ENCODE measurements at places on chromosomes 13 and 19.

GRCh38 chr13:97640268-97640667, 206.3 kb downstream of the RAP2A start:
- H3K36me3 ChIP-seq = no peaks in the 10 kb centered on the region
- no peaks in the 10 kb centered on the region for H3K4me1 ChIP-seq
- no peak for DNase-seq
- H3K27ac ChIP-seq = no peak overlapping the region

- peak within 1 kb of the TSS; percentile 83 for H3K4me3 ChIP-seq
- peak within 1 kb of the TSS; percentile 88 for H3K27ac ChIP-seq
- DNase-seq = peak; percentile 52
- peaks cover 4% of the 10 kb centered on the region for H3K27me3 ChIP-seq
- peaks cover 5% of the 10 kb centered on the region for H3K36me3 ChIP-seq
Observed at GRCh38 chr13:52159159-52159982, at the start of gene NEK3. Gene NEK3 (minus strand): TSS chr13:52159597. CDS start chr13:52156191, 3,406 bp downstream.

- H3K27ac ChIP-seq = no peak overlapping the region
- H3K4me1 ChIP-seq = peaks cover 24% of the 10 kb centered on the region
- DNase-seq = no peak
Observed at GRCh38 chr13:98990701-98991100, 12.8 kb upstream of the DOCK9 start.

DNA sequence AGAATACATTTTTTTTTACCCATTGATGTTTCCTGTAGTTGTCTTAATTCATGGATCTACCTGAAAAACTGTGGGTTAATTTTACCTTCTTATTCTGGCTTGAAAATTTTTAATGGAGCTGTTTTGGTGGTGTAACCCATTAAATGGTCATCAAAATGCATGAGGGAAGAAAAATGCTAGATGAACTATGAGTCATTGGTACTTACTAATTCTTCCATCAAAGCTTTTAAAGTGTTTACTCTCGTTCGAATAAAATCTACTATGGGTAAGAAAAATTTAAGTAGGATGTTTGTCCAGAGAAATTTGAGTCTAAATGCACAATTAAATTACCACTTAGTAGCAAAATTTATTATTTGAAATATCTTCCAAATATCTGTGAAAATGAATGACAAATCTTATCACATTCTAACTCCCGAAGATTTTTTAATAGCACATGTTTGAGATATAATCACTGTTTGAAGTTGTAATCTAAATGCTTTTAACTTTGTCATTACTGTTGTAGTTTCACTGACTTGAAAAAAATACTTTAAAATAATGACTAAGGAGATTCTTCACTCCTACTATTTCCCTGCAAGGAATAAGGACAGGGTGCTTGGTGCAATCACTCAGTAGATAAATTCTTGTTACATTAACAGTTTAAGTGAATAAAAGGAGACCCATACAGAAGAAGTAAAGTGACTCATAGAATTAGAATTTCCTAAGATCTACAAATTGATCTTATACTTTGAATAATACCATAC, 437.7 kb downstream of the IRS2 start:
- no peak overlapping the region for H3K27ac ChIP-seq
- H3K4me3 ChIP-seq = no peak overlapping the region
- no peaks in the 10 kb centered on the region for H3K27me3 ChIP-seq
- no peak for DNase-seq
- no peaks in the 10 kb centered on the region for H3K36me3 ChIP-seq

DNA sequence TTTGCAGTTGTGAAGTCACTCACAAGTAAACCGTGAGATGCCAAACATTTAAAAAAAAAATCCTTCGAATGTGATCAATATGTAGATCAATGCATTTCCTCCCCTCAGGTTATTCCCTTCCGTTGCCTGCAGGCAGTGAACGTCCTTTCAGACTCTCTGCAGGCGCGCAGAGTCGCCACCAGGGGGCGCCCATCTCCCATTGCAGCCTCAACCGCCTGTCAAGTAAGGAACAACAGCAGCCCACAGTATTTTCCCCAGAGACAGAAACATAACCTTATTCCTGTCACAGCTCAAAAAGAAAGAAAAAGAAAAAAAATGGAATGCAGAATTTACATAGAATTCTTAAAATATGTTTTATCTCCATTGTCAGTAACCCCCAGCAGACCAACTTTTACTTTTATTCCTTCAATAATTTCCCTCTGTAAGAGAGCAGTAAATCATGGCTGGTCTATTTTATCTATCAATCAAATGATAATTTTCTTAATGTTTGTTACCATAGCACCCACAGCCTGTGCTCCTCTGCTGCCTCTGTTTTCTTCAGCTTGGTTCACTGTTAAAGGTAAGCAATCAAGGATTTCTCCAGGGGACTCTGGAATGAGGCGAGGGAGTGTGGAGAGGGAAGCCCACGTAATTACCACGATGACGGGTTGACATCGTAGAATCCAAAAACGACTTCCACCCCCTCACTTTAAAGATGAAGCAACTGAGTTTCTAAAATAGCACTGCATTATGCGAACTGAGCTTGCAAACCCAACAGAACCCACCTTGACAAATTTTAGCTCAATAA, 637.6 kb upstream of the ARGLU1 start:
- no peaks in the 10 kb centered on the region for H3K27me3 ChIP-seq
- no peak overlapping the region for H3K4me3 ChIP-seq
- H3K36me3 ChIP-seq = no peaks in the 10 kb centered on the region
- H3K27ac ChIP-seq = no peak overlapping the region
- no peaks in the 10 kb centered on the region for H3K4me1 ChIP-seq
- peak; percentile 31 for DNase-seq

- H3K27ac ChIP-seq = peak overlapping the region; percentile 84
- H3K36me3 ChIP-seq = peaks cover 5% of the 10 kb centered on the region
- peak; percentile 53 for DNase-seq
- peaks cover 21% of the 10 kb centered on the region for H3K4me1 ChIP-seq
Observed at GRCh38 chr19:38395381-38396114, 7.1 kb downstream of the SPRED3 start.

DNA sequence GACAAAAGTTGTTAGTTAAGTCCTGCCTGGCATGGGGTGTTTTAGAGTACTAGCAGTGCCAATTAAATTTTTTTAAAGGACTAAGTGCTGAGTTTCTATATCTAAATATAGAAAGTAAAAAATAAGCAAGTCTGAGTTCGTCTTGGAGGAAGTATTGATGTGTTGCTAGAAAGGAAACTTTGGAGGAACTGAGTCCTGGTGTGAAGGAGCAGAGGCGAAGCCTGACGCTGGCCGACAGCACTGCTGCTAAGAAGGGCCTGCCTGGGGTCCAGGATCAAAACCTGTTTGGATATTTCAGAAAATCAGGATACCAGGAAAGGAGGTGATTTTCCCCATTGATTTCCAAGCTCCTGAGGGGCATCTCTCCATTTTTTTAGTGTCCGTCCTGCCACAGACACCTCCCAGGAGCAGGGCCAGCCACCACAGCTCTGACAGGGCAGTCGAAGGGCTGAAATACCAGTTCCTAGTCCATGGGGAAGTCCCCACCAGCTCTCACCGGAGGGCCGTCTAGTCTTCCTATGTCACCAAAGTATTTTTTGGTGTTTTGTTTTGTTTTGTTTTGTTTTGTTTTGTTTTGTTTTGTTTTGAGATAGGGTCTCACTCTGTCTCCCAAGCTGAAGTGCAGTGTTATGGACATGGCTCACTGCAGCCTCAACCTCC, 38.2 kb upstream of the NPAS1 start:
- peaks cover 3% of the 10 kb centered on the region for H3K36me3 ChIP-seq
- DNase-seq = no peak
- peaks cover 17% of the 10 kb centered on the region for H3K4me1 ChIP-seq
- H3K27me3 ChIP-seq = no peaks in the 10 kb centered on the region
- no peak overlapping the region for H3K4me3 ChIP-seq
- no peak overlapping the region for H3K27ac ChIP-seq

DNA sequence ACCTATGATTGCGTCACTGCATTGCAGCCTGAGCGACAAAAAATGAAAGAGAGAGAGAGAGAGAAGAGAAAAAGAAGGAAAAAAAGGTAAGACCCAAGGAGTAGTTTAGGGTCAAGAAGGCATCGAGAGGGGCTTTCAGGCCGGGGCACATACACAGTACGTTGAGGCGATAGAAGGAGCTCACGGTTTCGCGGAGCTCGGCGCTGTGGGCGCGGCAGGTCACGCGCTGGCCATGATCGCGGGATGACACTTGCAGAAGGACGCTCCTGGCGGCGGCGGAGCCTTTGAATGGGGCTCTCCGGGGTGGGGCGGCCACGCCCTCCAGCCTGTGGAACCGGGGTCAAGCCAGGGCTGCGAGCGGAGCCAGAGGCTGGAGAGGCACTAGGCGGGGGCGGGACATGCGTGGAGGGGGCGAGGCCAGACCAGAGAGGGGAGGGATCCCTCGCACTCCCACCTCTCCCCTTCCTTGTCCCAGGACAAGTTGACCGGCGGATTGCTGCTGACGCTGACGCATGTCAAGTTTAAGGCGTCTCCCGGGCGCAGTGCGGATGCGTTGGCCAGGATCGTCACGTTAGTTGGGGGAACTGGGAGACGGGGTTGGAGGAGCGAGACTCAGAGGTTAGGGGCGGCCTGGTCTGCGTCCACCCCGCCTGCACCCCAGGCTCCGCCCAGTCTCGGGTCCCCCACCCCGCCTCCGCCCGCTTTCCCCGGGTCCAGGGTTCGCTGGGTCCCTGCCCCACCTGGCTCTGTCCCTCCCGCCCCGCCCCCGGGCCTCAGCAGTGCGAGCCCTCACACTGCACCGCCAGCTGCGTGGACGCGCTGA, 6.9 kb downstream of the NPHS1 start:
- no peak for DNase-seq
- no peak overlapping the region for H3K27ac ChIP-seq
- H3K27me3 ChIP-seq = peaks cover 51% of the 10 kb centered on the region

DNA sequence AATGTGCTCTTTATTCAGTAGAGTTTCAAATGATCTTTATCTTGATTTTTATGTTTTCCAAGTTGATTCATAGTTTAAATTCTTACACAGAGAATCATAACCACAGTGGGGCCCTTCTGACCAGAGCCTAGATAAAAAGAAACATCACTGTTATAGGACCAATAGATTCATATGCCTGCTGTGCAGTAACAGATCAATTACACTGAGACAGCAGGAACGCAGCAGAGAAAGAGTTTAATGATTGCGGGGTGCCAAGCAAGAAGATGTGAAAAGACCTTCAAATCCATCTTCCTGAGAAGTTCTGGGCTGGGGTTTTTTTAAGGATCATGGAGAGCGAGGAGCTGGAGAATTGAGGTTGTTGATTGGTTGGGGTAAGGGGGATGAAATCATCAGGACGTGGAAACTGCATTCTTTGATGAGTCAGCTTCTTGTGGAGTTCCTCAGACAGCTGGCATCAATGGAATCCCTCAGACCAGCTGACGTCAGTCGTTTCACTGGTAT, 346.6 kb downstream of the TBC1D4 start:
- H3K4me3 ChIP-seq = no peak overlapping the region
- DNase-seq = no peak
- H3K27me3 ChIP-seq = peaks cover 2% of the 10 kb centered on the region
- no peaks in the 10 kb centered on the region for H3K36me3 ChIP-seq
- H3K27ac ChIP-seq = no peak overlapping the region

DNA sequence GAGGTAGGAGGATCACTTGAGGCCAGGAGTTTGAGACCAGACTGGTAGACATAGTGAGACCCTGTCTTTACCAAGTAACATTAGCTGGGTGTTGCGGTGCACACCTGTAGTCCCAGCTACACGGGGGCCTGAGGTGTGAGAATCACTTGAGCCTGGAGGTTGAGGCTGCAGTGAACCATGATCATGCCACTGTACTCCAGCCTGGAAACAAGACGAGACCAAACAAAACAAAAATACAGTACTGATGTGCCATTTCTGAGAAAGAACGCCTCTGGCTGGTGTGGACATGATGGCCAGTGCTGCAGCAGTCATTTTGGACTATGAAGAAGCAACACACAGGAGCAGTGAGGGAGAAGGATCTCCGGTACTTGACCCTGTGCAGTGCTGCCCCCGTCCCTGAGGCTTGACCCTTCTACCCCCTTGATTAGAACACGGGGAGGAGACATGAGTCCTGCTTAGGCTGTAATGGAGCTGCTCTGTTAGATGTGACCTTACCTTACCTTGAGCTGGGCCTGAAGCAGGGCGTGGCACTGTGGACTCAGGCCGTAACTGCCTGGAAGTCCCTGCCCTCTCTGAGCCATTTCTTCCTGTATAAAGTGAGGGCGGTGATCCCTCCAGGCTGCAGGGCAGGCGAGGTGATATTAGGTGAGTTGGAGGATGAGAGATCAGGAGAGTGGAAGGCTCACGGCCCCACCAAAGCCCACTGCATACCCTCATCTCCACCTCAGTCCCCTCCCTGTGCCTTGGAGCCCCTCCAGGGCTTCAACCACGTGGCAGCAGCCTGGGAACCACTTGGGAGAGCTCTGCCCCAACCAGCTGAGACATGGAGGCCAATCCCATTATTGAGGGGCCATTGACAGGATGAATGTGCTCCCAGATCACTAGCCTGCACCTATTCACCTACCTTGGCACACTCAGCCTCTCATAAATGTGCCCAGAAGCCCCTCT, 5.9 kb downstream of the RPL18A start:
- no peak overlapping the region for H3K4me3 ChIP-seq
- H3K27ac ChIP-seq = peak overlapping the region; percentile 55
- no peak for DNase-seq
- H3K27me3 ChIP-seq = no peaks in the 10 kb centered on the region
- peaks cover 9% of the 10 kb centered on the region for H3K4me1 ChIP-seq
- H3K36me3 ChIP-seq = peaks cover 46% of the 10 kb centered on the region

GRCh38 chr13:97246596-97247158, 24.5 kb downstream of the MBNL2 start:
- no peak for DNase-seq
- no peak overlapping the region for H3K27ac ChIP-seq
- H3K4me3 ChIP-seq = no peak overlapping the region
- peaks cover 20% of the 10 kb centered on the region for H3K4me1 ChIP-seq
- no peaks in the 10 kb centered on the region for H3K36me3 ChIP-seq
- H3K27me3 ChIP-seq = no peaks in the 10 kb centered on the region

DNA sequence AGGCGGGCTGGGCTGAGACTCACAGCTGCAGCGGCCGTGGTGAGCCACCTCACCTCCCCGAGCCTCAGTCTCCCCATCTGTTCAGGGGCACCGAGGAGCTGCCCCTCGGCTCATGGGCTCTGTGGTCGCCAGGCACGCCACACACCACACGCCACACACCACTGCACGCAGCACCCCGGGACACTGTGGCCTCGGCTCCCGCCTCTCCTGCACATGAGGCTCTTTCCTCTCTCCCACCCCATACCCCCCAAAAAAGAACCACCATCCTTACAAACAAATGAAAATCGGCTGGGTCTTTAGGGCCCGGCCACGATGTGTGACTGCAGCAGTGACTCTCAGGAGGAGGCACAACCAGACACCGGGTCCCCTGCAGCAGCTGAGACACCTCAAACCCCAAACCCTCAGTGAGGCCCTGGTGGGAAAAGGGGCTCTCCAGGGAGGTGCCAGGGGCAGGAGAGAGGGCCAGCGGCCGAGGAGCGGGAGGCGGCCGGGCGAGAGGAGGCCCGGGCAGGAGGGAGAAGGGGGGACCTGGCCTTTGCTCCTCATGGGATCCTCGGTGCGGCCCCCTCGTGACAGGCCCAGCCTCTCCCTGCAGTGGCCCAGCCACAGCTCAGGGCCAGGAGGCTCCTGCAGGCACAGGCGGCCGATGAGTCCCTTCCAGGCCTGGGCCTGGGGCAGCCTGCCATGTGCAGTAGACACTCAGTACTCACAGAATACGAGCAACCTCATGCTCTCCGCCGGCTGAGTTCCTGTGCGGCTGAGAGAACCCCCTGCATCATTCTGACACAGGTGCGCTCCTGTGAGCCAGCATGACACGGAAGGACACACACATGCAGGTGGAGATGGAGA, 66.3 kb downstream of the RASA3 start:
- H3K4me1 ChIP-seq = peaks cover 45% of the 10 kb centered on the region
- H3K27ac ChIP-seq = peak overlapping the region; percentile 81
- peak overlapping the region; percentile 84 for H3K4me3 ChIP-seq
- H3K36me3 ChIP-seq = peaks cover 34% of the 10 kb centered on the region

- no peak for DNase-seq
- no peaks in the 10 kb centered on the region for H3K27me3 ChIP-seq
- no peaks in the 10 kb centered on the region for H3K4me1 ChIP-seq
- no peak overlapping the region for H3K27ac ChIP-seq
- H3K36me3 ChIP-seq = no peaks in the 10 kb centered on the region
- H3K4me3 ChIP-seq = no peak overlapping the region
Observed at GRCh38 chr19:3409346-3410064, 43.1 kb downstream of the NFIC start.
